Stimulated activated CD4-positive, alpha-beta T cell treated with anti-CD3 and anti-CD28 coated beads, Interleukin-2, amount 100 ng/mL, for 48 hours (primary cell): ENCODE measurements at places on chromosomes 7 and 10.

GRCh38 chr10:129467359-129468064 lies 471 bp downstream of the MGMT start:
- DNase-seq: no peak

- DNase-seq: no peak
Measured at GRCh38 chr10:129424978-129425377, 42.1 kb upstream of the MGMT start.

DNA sequence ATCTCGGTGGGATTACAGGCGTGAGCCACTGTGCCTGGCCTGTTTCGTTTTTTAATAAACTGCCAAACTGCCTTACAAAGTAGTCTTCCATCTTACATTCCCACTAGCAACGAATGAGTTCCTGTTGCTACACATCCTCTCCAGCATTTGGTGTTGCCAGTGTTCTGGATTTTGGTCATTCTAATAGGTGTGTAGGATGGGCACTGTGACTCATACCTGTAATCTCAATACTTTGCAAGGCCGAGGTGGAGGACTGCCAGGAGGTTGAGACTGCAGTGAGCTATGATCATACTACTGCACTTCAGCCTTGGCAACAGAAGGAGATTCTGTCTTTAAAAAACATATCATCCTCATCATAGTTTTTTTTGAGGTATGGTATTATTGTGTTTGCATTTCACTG lies 21.4 kb upstream of the RSBN1L start:
- DNase-seq: no peak

- no peak for DNase-seq
Measured at GRCh38 chr10:8278099-8278498, 223.6 kb downstream of the GATA3 start.

DNA sequence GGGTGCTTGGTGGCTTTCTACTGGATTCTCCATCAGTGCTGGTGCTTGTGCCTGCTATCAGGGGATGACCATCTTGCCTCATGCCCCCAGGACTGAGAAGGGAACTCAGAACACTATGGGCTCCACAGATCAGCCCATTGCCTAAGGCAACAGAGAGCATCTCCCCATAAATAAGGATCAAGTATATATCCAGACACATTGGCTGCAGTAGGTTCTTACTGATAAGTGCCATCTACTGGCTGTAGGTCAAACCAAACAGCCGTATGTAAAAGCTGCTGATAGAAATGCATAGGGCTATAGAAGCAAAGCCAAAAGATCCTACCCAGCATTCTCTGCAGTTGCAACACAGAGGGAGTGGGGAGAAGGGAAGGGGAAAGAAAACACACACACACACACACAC lies 153.7 kb downstream of the CDK14 start:
- no peak for DNase-seq

DNA sequence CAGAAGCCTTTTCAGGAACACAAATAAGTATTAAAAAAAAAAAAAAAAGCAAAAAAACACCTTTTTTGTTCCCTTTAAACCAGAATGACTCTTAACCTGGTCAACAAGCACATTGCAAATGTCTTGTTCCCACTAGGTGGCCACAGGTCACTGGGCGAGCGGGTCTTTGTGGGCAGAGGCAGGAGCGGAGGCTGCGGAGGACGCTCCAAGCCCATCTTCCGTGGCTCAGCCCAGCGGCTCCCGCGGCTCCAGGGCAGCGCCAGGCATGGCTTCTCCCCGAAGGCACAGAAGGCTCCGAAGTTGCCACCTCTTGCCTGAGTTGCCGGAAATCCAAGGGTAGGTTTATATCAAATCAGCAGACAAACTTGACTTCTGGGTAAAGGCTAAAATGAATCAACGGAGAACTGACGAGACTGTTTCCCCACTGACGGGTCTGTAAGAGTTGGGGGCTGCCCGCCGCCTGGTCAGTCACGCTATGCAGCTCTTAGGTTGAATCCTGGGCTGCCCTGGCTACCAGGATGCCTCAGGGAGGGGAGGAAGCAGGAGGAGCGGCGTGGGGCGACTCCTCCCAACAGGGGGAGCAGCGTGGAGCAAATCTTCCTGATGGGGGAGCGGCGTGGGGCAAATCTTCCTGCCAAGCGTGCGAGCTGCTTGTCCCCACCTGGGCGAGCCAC lies 144.5 kb downstream of the PTPRN2 start:
- no peak for DNase-seq

GRCh38 chr10:114869520-114869892 lies 47.9 kb downstream of the FHIP2A start:
- DNase-seq: no peak
